ENCODE measurements at places on chromosomes 11 and 22.
A peak's percentile ranks its signal among the peaks of the same experiment; 100 is the strongest.

GRCh38 chr22:33920197-33920540, at the start of gene LARGE1:
Gene LARGE1 (minus strand): TSS chr22:33920476.
- DNase-seq = no peak

DNA sequence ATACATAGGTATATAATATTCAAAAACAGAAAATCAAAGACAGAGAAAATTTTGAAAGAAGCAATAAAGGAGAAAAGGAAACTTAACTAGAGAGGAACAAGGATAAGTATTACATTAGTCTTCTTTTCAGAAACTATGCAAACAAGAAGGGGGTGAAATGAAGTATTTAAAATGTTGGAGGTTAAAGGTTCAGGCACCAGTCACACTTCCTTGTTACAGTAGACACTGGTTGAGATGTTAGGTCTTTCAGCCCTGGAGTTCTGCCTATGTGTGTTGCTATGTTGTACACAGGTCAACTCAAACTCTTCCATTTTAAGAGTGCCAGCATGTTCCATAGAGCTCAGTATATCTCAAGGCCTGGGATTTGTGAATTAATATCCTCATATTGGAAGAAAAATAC, 6.0 kb upstream of the MS4A4A start:
- DNase-seq = no peak

- DNase-seq = no peak
Observed at GRCh38 chr11:128904656-128905344, 13.6 kb downstream of the KCNJ5 start.

DNA sequence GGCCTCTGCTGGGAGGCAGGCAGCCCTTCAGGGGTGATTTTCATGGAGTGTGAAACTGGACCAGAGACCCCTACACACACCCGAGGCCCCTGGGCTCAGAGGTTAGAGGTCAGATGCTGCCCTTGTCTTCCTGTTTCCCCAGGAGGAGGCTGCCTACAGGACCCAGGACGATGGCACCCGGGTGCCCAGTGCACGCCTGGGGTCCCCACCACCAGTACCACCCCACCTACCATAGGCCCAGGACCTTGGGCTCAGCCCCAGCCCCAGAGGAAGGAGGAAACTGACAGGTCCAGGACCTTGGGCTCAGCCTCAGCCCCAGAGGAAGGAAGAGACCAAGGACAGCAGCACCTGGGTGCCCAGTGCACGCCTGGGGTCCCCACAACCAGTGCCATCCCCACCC, 79.2 kb downstream of the BRD1 start:
- DNase-seq = no peak

- DNase-seq = peak; percentile 51
Observed at GRCh38 chr11:44911029-44911814, 39.5 kb downstream of the TP53I11 start.

- no peak for DNase-seq
Observed at GRCh38 chr11:1870326-1870696, 17.4 kb downstream of the LSP1 start.

GRCh38 chr11:62747475-62748160, 6.3 kb downstream of the ZBTB3 start:
- no peak for DNase-seq

- DNase-seq = no peak
Observed at GRCh38 chr11:123082977-123083376, 21.0 kb upstream of the HSPA8 start.

- no peak for DNase-seq
Observed at GRCh38 chr11:57181678-57182305, at the start of gene LRRC55. Gene LRRC55 (plus strand): TSS chr11:57181953. CDS start chr11:57182023, 70 bp downstream.

DNA sequence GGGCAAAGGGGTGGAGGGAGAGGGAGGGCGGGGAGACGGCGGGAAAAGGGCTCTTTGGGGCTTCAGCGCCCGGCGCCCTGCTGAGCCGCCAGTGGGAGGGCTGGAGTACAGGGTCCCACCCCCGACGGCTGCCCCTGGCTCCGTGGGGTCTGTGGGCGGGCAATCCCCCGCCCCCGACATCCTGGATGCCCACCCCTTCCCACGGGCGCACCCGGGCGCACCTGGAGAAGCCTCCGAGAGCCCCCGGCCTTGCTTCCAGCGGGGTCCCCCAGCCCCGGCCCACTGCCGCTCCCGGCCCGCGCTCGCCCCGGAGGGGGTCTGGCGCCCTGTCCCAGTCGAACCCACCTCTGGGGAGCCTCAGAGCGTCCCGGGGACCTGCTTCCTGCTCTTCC, 394 bp downstream of the CHRM4 start:
- DNase-seq = no peak

DNA sequence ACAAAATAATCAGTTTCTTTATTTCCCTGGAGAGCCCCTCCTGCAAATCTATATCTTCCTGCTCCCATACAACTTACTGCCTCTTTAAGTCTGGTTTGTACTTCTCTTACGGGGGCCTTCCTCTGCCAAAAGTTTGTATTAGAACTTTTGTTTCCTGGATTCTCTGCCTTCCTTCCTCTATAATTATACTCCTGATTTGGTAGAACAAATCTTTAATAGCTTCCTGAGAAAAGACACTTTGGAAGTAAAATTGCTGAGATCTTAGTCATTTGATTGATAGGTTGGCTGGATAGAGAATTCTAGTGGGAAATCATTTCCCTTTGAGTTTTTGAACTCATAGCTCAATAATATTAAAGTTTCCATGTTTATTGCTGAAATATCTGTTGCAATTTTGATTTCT, 499.2 kb downstream of the RAB38 start:
- DNase-seq = no peak

- DNase-seq = no peak
Observed at GRCh38 chr11:96390488-96390792, 627 bp downstream of the JRKL start.

All from NCI-H524 treated with DMSO at 0.1 percent for 48 hours (cell line).